RPMI7951 (cell line): ENCODE measurements at places on chromosomes 3 and 15.

DNA sequence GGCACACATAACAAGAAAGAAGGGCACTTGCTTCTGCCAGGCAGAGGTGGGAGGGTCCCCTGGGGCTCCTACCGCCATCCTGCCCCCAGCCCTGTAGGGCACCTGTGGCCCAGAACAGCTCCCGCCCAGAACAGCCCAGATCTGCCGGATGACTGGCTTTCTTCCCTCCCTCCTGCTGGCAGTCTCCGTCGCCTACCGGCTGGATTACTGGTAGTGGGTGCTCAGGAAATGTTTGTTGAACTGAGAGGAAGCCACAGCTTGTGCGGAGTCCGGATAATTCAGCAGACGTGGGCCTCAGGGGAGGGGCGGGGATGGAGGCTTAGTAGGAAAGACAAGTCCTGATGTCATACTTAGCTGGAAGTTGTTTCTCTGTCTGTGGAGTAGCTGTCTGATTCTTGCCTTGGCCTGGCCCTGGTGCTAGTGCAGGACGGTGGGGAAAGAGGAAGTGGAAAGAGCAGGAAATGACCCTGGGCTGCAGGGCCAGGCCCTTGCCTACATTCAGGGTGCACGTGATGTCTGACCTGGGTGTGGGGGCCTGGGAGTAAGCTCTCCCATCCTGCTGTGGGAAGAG, 6.7 kb downstream of the CCDC9B start:
- DNase-seq, result no peak

DNA sequence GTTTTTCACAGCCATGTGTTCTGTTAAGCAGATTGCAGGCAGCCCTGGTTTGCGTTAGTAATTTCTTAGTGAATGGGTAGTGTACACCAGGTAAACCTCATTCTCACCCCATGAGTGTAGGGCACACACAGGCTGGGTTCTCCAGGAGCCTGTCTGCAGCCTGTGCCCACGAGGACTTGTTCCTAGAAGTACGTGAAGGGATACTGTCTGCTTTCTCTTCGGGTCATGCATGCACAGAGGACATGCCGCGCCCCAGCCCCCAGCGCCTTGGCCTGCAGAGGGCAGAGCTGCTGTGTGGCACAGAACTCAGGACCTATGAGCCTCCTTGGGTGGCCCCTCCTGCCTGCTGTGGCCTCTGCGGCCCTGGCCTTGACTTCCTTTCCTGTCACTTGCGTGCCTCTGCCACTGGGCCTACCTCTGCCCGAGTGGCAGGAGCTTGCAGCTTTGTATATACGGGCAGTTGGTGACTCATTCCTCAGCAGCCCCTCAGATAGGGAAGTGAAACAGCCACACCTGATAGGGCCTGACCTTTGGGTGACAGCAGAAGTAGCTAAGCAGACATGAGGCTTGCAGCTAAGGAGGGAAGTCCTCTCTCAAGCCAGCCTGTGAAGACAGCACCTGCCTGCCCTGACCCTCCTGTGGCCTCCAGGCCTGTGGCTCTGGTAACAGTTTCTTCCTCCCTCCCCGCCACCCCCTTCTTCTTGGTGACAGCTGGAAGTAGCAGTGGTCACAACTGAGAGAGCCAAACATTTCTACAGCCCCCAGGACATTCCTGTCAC, 19.5 kb downstream of the PPCDC start:
- DNase-seq, result no peak

- peak; percentile 94 for DNase-seq
Measured at GRCh38 chr15:38226608-38227266, 25.9 kb upstream of the SPRED1 start.

- DNase-seq, result no peak
Measured at GRCh38 chr3:88211096-88211890, 61.5 kb downstream of the C3orf38 start.

GRCh38 chr3:65398953-65399352, 639.8 kb downstream of the MAGI1 start:
- DNase-seq, result peak; percentile 20

GRCh38 chr3:101950985-101951733, 101.8 kb downstream of the NFKBIZ start:
- peak; percentile 37 for DNase-seq

DNA sequence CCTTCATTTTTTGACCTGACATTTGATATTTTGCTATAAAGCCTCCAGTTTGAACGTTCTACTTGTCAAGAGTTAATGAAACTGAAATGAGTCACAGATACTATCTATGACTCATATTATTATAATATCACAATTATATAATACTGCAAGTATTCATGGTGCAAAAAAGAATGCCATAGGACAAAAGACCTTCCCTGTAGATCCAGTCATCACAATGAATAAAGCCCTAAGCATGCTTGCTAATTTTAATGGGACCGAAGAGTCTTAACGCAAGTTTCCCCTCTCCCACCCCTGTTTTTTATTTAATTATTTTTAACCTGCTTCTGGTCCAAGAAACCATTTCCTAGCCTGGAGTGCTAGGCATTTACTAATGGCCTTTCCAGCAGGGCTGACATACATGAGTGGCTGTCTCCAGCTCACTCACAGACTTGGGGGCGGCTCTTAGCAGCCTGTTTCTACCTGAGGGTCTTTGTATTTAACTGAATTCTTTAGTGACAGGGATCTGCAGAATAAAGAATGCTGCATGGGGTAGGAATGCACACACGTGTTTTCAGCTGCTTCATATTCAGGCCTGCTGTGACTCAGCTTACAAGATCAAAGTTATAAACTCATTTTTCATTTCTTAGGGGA, 61.2 kb downstream of the THBS1 start:
- DNase-seq, result peak; percentile 41
